HCT116 (cell line): ENCODE measurements at places on chromosomes 7 and 10. TPM values are rescaled to one million over a fixed set of nuclear protein-coding genes. Genes with fewer than 3 reads are reported as not detected.

Gene EVX1
- 0.25 TPM for total RNA-seq

Gene CALML3
- not detected for total RNA-seq

DNA sequence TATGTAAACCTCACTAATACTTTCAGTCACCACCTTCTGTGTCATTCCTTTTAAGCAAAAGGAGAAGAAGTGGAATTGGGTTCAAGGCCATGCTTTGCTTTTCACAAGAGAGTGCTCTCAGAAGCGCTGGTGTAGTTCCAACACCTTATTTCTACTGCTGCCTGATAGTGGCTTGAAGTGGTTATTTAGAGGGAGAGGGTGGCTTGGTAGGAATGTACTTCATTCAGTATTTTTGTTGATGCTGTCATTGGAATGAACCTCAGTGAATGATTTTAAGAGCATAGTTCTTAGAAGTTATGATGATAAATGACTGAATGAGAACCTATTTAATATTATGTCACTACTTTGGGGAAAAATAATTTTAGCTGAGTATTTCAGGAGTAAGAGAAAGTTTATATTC is 396.7 kb downstream of the EXOC4 start:
- DNase-seq: no peak

Gene PRPS1L1
- total RNA-seq: not detected
